NCI-H1417 treated with DMSO at 0.1 percent for 48 hours (cell line): ENCODE measurements at places on chromosomes 16 and 17.
A peak's percentile ranks its signal among the peaks of the same experiment; 100 is the strongest.

GRCh38 chr16:51544851-51545467 lies 393.9 kb upstream of the SALL1 start:
- DNase-seq: no peak

DNA sequence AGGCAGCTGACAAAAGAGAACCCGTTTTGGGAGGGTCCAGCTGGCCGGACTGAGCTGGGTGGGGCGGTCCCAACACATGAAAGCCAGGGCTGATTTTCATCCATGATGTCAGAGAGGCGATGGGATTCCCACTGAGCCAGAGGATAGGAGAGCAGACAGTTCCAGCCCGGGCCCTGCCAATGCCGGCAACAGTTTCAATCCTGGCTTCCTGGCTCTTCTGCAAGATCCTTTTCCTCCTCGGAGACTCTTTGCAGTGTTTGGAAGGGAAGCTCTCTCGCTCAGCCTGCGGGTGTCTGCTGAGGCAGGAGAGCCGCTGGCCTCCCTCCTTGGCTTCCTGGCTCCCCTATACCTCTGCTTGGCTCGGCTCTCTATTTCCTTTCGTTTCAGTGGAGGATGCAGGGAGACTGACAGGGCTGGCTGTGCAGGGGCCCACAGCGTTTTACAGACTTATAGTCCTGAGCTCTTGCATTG lies 145.5 kb upstream of the SOX9 start:
- DNase-seq: no peak

GRCh38 chr17:20256144-20256543 lies 211.2 kb downstream of the LGALS9B start:
- DNase-seq: peak; percentile 43

- DNase-seq: no peak
Measured at GRCh38 chr16:71882505-71883167, 1.3 kb downstream of the ZNF821 start.

GRCh38 chr16:28010671-28011070 lies 52.8 kb downstream of the GSG1L start:
- DNase-seq: no peak
